Right hindlimb (tissue), 1 donor: ENCODE measurements at places on chromosomes 2 and 18.
A peak's percentile ranks its signal among the peaks of the same experiment; 100 is the strongest.

DNA sequence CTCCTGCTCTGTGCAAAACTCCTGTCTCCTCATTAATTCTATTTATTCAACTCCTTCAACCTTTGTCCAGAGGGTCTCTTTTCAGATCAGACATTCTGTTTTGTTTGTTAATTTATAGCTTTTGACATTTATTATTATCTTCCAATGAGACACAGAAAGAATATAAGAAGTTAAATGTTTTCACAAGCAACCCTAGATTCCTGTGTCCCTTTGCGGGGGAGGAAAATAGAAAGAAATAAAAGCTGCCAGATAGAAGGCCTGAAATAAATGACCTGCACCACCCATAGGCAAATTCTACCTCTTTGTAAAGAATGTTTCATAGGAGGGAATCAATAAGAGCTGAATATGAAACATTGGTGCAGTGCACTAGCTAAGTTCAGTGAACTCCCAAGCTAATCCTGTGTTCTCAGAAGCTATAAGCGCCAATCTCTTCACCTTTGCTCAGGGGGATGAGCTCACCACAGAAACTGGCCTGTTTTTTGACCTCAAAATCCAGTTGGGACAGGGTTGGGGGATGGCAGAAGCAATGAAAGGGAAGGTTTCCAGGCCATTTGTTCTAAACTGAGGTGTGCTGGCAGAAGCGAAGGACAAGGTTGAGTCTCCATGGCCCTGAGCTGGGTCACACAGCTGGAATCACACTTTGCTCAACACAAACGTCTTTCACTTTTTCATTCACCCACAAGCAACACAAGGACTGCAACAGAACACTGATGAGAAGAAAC, 258.6 kb downstream of the NRXN1 start:
- no peak for DNase-seq

GRCh38 chr2:170743530-170744239, 26.5 kb upstream of the ERICH2 start:
- DNase-seq = no peak

- DNase-seq = no peak
These were observed 589 bp upstream of the DAW1 start for GRCh38 chr2:227870710-227871374.

DNA sequence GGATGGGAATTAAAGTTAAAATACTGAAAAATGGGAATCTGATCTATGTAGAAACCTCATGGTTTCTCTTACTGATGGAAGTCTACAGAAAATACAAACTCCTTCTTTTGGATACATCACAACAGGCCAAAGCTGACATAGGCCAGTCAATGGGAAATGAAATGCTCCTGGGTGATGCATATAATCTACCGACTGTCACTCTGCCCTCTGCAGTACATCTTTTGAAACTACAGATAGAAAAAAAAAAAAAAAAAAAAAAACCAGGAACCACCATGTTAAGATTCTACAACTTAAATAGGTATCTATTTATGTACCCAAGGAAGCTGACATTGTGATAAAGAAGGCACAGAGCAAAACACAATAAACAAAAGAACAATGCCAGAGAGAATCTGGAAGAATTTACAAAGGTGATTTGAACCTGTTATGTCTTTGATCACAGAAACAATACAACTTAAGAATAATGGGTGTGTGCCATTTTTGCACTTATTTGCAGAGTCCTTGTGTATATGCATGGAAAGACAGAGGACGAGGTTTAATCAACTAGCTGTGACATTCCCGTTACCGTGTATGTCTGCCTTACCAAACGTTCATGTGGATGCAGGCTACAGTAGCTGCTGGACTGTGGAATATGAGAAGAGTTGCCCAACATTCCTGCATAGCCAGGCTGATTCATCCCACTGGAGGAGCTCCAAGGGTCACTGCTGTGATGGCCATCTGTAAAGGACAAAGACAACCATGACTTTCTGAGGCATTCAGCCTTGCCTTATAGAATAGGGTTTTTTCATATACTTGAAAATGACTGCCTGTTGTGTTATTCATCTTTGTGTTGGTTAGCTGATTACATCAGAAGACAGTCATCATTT, 312.7 kb downstream of the TCF4 start:
- no peak for DNase-seq

DNA sequence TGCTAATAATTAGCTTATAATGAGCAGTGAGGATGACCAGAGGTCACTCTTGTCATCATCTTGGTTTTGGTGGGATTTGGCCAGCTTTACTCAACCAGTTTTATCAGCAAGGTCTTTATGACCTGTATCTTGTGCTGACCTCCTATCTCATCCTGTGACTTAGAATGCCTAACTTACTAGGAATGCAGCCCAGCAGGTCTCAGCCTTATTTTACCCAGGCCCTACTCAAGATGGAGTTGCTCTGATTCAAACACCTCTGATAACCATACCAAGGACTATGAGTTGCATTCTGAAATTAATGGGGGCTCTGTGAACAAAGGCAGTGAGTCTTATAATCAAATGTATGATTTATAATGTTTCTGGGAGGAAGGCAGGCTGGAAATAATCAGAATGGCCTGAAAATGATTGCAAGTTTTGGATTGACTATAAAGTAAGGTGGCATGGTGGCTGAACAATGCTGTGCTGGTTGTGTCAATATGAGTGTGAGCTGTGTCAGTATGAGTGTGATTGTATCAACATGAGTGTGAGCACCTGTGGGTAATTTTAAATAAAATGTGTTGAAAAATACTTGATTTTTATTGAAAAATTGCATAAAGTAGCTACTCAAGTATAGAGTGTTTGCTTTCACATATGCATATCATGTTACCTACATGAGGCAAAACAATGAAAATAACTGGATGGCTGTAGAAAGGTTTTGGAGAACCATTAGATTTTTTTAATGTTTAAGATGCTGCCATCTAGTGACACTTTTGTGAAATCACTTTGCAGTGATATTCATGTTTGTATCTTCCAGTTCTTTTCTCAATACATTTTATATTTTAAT, 103.0 kb downstream of the KYNU start:
- no peak for DNase-seq

DNA sequence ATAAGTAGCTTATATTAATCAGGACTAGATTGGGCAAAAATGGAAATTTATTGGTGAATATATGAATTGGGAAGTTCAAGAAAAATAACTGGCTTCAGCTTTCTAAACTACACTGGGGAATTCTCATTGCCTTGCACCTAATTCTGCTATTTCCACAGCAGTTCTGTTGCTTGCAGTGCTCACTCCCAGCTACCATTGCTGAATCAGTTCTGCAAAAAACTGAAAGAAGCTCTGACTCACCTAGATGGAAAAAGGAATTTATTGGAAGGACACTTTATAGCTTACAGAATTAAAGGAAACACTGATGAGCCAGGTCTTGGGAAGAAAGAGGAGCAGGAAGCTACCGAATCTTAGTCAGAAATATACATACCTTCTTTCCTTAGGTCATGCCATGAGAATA, 60.3 kb upstream of the ACVR1 start:
- DNase-seq = no peak

- DNase-seq = no peak
These were observed 45.2 kb upstream of the IL1RL1 start for GRCh38 chr2:102266204-102266603.

- DNase-seq = no peak
These were observed 430.1 kb upstream of the SMIM21 start for GRCh38 chr18:75857558-75857957.

- no peak for DNase-seq
These were observed 63.6 kb downstream of the COX7A2L start for GRCh38 chr2:42297322-42297936.

- no peak for DNase-seq
These were observed 140.0 kb upstream of the GPC1 start for GRCh38 chr2:240295256-240296103.

DNA sequence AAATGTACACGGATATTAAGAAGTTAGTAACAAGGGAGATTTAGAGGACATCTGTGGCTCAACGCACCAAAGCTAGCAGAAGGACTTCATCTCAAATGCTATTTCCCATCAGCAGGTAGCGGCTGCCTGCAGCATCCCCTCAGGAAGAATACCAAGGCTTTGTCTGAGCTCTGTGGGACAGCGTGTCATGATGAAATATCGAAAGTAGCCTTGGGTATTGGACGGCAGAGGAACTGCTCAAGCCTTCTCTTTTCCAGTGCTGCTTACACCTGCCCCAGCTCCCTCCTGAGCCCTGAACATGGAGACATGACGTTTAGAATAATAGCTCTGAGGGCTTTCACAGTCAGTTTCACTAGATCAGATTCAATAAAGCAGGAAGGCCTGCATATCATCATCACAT, 241.6 kb downstream of the SUCLG1 start:
- DNase-seq = no peak

- no peak for DNase-seq
These were observed 89.7 kb downstream of the SPTBN1 start for GRCh38 chr2:54545702-54546450.

DNA sequence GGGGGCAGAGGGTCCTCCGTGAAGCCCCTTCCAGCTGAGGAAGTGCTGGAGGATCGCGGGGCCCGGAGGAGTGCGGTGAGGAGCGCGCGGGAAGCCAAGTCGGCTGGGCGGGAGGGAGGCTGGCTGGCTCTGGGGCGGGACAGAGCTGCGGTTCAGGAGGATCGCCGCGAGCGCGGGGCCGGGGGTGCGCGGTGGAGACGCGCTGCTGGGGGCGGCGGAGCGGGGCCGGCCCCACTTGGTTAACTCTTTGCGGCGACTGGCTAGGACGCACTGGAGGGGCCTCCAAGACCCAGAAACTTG, 464 bp downstream of the CYBRD1 start:
- peak; percentile 72 for DNase-seq

GRCh38 chr2:60885683-60886082, 4.3 kb downstream of the REL start:
- DNase-seq = no peak

DNA sequence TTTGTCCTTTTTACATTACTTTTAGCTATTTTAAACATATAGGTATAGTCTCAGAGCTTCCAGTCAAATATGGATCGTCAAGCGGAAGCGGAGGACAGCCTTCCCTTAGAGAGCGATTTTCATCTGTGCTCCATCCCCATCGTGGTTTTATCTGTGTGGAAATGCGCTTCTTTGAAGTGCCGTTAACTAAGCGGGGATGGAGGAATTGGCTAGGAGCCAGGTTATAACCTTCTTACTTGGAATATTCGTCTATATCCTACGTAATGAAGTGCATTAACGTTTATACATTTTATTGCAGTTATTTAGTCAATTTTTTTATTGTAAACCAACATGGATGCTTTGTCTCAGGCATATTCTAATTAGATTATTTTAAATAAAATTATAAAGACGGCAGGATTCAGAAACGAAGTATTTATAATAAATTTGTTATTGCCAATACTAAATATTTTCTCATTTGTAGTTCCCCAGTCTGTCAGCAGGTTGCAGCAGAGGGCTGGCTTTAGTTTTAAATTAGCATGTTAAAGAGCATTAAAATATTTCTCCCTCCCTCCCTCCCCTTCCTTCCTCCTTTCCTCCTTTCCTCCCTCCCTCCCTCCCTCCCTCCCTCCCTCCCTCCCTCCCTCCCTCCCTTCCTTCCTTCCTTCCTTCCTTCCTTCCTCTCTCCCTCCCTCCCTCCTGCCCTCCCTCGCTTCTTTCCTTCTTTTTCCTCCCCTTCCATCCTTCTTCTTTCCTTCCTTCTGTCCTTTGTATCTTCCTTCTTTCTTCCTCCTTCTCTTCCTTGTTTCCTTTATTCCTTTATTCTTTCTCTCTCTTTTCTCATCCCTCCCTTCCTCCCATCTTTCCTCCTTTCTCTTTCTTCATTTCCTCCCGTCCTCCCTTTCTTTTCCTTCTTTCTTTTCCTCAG, 80.6 kb upstream of the DOCK10 start:
- peak; percentile 21 for DNase-seq

- DNase-seq = no peak
These were observed 16.7 kb downstream of the CPSF3 start for GRCh38 chr2:9440058-9440727.

- no peak for DNase-seq
These were observed 16.7 kb downstream of the COLEC11 start for GRCh38 chr2:3611589-3611988.

DNA sequence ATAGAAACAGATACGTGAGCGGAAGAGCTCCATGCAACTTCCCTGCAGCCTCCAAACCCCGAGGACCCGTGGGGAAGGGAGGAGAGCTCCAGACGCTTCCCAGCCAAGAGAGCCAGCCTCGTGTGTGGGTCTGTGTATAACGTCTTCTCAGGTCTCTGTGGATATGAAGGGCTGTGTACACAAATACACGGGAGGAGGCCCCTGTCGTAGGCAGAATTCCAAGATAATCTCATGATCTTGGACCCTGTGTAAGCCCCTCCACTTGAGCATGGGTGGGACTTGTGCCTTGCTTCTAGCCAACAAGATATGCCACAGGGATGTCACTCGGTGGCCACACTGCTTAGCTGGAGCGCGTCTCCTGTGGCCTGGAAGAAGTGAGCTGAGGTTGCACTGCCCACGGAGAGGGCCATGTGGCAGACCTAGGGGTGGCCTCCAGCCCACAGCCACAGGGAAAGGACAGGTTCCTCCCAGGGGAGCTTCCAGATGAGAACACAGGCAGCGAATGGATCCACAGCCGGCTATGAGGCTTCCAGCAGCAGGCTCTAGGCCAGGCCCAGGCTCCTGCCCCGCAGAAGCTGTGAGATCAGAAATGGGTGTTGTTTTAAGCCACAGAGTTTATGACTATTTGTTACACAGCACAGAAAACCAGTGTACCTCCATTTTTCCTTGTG, 15.6 kb upstream of the KLF11 start:
- no peak for DNase-seq

DNA sequence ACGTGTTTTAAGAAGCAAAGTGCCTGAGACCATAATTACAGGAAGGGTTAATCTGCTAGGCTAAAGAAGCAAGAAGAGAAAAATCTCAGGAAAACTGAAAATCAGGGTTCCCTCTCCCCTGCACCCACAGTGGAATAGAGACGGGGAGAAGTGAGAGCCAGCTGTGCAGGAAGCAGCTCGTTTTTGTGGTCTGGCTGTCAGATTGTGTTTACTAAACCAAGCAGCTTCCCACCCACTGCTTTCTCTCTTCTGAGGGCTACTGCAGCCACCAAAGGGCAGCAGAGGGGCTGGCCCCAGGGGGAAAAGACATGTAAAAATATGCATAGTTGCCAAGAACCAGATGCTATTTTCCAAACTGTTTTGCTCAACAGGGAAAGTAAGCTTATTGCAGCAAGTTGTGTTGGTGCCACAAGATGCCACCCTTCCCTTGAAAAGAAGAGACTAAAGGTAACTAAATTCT, 72.6 kb upstream of the THUMPD2 start:
- peak; percentile 55 for DNase-seq

DNA sequence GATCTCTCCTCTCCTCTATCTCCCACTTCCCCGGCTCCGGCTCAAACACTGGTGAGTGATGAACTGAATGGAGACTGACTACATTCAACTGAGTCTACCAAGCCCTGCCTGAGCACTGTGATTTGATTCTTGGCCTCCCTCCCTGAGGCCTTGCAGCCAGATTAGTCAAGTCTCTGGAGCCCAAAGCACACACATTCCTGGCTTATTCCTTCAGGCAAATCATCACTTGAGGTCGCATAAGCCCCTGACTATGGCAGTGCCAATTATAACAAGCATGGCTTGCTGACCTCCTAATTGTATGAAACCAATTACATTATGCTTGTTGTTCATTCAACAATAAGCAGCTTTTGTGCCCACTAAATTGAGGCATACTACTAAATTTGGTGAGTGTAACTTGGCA, 34.6 kb downstream of the EFEMP1 start:
- no peak for DNase-seq

- peak; percentile 77 for DNase-seq
These were observed at the start of gene FAM124B for GRCh38 chr2:224401641-224402342. FAM124B (minus strand) TSS chr2:224402107; CDS start chr2:224401768, 339 bp downstream.

GRCh38 chr2:233469261-233470010, 97.1 kb downstream of the USP40 start:
- DNase-seq = peak; percentile 53
